ENCODE measurements at places on chromosomes 12 and 14.

- no peak for DNase-seq
These were observed 594 bp downstream of the ARHGDIB start for GRCh38 chr12:14960548-14961465.

DNA sequence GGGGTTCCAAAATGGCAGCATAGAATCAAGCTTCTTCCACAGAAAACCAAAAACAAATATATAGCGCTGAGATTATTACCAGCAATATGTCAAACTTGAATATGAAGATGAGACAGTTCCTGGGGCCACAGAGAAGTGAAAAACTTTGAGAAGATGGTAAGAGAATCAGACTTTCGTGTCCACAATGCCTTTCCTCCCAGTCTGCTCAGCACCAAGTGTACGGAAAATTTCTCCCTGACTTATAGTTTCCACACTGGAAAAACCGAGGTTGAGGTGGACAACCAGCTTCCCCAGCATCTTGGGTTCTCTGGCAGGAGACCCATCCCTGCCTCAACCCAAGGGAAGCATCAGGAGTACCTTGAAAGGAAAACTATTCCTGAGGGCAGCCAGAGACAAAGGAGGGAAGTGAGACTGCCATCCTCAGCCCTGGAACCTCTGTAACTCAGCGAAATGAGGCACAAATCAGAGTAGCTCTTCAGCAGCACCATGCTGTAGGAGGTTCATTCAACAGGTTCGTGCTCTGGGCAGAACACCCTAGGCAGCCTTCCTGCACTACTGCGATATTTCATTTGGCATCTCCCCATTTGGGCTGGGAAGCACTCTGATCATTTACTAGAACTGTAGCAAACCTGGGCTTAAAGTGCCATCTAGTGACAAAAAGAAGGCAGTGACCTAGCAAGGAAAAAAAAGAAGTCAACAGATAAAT is 52.4 kb upstream of the CAPRIN2 start:
- DNase-seq: peak; percentile 100

DNA sequence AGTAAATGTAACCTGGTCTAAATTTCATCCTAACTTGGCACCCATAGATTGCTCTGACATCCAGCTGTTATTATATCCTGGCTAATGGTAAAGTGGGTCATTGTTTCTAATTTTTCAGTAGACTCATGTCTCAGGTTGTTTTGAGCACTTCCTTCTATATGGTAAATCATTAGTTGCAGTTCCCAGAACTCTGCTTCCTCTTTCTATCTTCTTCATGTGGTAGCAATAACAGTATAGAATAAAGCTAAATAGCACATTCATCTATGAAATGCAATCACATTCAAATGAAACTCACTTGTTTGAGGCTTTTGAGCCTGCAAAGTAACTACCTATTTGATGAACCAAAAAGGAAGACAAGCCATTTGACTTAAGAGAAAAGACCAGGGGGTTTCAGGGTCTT is 65.1 kb upstream of the GZMB start:
- no peak for DNase-seq

- no peak for DNase-seq
These were observed 137.1 kb downstream of the DUSP6 start for GRCh38 chr12:89215196-89215595.

- no peak for DNase-seq
These were observed 6.5 kb upstream of the DHRS7 start for GRCh38 chr14:60171690-60172089.

GRCh38 chr12:68393417-68393816 is 61.3 kb upstream of the MDM1 start:
- DNase-seq: peak; percentile 32

DNA sequence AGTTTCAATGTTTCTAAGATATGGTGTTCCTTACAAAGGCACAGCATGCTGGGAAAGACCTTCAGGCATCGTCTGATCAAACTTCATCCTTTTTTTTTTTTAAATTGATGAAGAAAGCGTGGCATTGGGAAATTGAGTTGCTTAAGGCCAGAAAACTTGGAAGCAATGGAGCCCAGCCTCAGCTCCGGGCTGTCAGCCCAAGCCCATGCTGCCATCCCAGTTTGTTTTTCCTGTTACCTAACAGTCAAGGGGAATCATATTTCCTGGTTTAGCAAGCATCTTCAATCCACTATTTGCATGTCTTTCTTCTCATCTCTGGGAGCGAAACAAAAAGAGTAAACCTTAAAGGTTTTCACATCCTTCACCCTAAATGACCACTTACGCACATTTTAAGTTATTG is 200.2 kb downstream of the CHST11 start:
- no peak for DNase-seq

DNA sequence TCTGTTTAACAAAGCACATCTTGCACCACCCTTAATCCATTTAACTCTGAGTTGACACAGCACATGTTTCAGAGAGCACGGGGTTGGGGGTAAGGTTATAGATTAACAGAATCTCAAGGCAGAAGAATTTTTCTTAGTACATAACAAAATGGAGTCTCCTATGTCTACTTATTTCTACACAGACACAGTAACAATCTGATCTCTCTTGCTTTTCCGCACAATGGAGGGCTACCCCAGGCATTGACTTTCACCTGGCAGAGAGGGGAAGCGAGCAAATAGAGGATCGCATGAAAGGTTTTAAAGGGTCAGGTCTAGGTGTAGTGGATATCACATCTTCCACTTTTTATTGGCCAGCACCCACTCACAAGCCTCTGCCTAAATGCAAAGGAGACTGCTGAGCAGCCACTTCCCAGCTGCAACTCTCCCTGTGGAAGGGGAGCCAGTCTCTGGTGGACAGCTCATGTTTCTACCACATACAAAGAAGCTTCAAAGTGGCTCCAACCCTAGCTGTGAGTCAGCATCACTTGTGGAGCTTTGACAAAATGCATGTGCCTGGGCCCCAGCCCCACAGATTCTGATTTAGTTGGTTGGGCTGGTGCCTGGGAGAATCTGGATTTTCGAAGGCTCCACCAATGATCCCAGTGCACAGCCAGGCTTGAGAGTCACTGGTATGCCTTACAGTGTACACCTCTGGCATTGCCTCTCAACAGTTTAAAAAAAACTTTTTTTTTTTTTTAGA is 7.2 kb upstream of the FNTB start:
- DNase-seq: peak; percentile 19

- no peak for DNase-seq
These were observed 299.1 kb downstream of the BTG1 start for GRCh38 chr12:91846466-91847055.

GRCh38 chr12:52681526-52682380 is 1.5 kb upstream of the KRT1 start:
- DNase-seq: no peak

- DNase-seq: peak; percentile 11
These were observed 48.3 kb upstream of the KICS2 start for GRCh38 chr12:64270411-64270810.

- DNase-seq: peak; percentile 47
These were observed 13.5 kb downstream of the CPSF2 start for GRCh38 chr14:92135269-92135668.

DNA sequence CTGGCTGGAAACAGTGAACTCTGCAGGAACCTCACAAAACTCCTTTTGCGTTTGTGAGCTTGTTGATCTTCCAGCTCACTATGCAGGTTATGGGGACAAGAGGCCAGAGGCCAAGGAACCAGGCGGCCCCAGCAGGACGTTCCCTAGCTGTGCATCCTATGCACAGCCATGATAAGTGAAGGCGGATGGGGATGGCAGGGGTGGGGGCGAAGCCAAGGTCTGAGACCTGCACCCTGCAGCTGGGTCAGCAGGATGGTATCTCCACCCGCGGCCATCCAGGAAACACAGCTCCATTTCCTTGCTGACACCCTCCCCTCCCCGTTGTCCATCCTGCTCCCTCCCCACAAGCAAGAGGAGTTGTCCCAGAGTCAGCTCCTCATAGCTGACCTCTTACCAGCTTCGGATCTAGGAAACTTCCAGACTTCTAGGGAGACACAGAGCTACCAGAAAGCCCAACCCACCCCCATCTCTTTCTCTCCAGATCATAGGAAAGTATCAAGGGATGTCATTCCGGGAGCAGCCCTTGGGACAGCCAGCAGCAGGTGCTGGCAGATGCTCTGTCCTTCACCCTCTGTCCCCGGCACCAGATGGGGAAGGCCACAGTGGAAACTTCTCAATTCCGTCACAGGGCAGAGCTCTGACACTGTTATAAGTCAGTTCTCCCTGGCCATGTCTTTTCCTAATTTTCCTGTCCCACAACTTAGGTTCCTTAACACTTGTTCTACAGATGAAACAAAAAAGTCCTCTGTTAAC is 9.4 kb downstream of the ZBTB39 start:
- DNase-seq: no peak

- no peak for DNase-seq
These were observed 179.8 kb downstream of the CALM1 start for GRCh38 chr14:90576581-90576980.

GRCh38 chr12:57552835-57553313 is 3.0 kb downstream of the KIF5A start:
- DNase-seq: no peak

DNA sequence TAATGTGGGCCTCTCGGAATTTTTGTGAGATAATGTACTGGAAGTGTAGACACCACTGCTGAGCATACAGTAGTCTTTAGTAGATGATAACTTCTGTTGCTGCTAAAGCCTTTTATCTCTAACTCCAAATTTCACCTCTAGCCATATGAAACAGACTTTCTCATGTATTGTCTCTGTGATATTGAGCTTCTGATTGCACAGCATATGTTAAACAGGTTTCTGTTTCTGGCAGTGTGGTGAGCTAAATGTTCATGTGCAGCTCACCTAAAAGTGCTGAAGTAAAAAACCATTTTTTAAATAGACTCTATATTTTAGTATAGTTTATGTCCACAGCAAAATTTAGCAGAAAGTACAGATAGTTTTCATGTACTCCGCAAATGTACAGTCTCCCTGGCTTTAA is 89.3 kb upstream of the ALX1 start:
- DNase-seq: no peak

DNA sequence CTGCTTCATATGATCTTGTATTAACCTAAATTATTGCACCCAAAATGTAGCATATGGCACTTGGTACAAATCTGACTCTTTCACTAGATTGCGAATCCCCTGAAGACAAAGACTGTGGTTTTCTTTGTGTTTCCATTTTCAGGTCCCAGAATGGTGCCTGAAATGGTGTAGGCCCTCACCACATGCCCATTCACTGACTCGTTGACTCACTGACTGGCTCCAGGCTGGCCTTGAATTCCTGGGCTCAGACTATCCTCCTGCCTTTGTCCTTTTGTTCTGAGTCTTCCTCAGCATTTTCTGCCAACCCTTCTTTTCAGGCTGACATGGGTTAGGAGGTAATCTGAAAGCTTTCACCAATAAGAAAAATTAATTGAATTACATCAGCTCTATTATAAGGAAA is 368.7 kb upstream of the GARIN6 start:
- DNase-seq: no peak

DNA sequence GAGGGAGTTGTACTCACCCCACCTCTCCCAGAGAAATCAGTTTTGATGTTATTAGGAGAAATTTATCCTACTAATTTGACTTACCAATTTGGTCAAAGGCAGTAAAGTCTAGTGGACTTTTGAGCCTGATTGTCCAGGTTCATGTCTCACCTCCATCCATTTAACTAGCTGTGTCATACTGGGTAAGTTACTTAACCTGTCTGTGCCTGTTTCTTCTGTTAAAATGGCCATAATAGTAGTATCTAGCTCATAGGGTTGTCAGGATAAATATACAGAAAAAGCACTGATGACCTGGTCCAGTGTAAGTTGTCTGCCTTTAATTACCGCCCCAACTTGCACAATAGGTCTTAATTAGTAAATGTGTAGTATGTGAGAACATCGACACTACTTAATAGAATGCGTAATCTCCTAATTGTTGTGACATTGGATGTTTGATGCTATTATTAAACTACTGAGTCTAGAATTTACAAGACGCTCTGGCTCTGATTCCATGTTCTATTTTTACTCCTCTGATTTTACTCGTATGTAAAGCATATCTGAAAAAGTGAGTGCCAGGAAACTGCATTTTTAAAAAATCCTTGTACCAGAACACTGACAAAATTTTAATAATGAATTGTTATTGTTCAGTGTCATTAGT is 1.5 kb downstream of the RAB21 start:
- DNase-seq: no peak

GRCh38 chr12:34297790-34298164 is 275.5 kb downstream of the ALG10 start:
- no peak for DNase-seq

DNA sequence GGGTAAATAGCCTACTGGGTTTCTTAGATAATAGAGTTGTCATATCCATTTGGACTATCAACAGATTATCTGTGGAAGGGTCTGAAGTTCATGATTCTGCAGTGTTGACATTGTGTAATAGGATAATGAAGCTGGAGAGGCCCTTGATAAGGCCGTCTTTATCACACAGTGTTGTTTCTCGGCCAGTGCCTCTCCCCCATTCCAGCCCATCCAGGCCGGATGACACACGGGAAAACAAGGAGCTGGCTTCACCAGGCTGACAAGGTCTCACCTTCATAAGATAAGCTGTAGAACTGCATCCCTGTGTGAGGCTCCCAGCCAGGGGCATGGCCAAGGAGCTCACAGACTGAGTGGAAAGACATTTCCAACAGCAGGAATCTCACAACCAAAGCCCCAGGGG is 8.7 kb upstream of the EML1 start:
- DNase-seq: no peak

DNA sequence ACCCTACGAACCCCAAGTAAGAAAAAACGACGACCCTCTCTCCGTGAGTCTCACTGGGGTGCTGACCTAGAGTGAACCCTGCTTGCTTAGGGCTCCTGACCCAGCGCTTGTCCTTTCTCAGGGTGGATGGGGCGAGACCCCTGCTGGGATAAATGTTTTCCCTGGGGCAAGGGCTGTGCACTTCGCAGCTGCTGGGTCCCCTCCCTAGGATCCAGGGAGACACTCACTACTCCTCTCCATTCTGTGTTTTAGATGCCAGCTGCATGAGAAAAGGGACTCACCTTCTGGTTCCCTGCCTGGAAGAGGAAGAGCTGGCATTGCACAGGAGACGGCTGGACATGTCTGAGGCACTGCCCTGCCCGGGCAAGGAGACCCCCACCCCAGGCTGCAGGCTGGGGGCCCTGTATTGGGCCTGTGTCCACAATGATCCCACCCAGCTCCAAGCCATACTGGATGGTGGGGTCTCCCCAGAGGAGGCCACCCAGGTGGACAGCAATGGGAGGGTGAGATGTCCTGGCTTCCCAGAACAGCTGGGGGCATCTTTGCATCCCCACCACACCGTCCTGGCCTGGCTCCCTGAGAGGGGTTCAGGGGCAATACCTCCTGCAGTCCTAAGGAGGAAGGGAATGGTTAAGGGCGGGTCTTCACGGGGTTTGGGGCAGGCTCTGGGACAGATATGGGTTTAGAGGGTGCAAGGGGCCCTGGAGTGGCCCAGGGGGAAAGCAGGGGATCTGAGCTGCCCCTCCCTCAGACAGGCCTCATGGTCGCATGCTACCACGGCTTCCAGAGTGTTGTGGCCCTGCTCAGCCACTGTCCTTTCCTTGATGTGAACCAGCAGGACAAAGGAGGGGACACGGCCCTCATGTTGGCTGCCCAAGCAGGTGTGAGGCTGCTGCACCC is 663 bp downstream of the ANKRD33 start:
- peak; percentile 95 for DNase-seq

DNA sequence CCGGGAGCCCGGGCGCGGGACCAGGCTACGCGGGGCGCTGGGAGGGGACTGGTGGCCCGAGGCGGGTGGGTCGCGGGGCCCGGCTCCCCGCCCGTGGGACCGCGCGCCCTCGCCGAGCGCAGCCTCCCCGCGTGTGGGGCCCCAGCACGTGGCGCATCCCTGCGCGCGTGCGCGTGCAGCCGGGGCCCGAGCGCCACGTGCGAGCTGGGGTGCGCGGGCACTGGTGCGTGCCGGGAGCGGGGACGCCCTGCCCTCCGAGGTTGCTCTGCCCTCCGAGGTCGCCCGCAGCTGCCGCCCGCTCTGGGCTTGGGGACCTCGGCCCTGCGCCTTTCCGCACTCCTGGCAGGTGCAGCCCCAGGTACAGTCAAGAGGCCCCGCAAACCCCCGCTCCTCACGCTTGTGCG is 365 bp upstream of the CCDC88C start:
- peak; percentile 90 for DNase-seq

All from NCI-H69 (cell line).